ENCODE measurements at places on chromosomes 3 and 15.
A peak's percentile ranks its signal among the peaks of the same experiment; 100 is the strongest.

- DNase-seq, result no peak
These were observed 16.0 kb downstream of the SEC61A1 start for GRCh38 chr3:128068156-128068620.

DNA sequence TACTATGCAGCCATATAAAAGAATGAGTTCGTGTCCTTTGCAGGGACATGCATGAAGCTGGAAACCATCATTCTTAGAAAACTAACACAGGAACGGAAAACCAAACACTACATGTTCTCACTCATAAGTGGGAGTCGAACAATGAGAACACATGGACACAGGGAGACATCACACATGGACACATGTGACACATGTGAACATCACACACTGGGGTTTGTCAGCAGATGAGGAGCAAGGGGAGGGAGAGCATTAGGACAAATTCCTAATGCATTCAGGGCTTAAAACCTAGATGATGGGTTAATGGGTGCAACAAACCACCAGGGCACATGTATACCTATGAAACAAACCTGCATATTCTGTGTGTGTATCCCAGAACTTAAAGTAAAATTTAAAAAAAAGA is 408.0 kb downstream of the EPHB1 start:
- DNase-seq, result no peak

DNA sequence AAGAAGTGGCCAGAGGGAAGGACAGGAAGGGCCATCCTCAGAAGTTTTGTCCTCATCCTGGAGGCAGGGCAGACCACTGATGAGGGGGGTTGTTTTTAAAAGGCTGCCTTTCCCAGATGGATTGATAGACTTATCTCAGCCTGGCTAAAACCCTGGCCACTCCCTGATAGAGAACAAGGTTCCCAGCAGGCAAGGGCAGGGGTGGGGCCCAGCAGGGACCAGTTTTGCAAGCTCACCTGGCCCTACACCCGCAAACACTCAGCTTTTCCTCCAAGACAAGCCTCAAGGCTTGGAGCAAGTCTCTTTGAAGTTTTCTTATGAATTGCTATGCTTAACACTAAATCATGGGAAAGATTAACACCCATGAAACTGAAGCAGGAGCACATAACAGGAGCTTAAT is 9.1 kb downstream of the LIPC start:
- no peak for DNase-seq

GRCh38 chr3:56491566-56491965 is 23.3 kb upstream of the ERC2 start:
- peak; percentile 5 for DNase-seq

- no peak for DNase-seq
These were observed 2.3 kb downstream of the DUT start for GRCh38 chr15:48333540-48333939.

GRCh38 chr3:169060037-169060436 is 603.5 kb downstream of the MECOM start:
- peak; percentile 25 for DNase-seq

DNA sequence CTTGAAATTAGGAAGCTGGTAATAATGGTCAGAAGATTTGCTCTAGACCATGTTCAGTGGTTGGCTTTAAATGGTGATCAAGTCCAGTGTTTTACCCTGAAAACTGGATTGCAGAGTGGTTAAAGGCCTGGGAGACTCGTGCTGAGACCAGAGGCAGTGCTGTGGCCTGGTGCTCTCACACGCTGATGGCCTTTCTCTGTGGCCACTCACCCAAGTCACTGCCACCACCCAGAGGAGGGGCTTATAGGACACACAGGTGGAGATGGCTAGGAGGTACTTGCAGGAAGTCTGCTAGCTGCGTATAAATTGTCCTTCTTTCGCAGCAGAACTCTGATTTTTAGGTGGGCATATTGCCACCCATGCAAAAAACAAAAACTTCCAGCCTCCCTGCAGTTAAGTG is 6.2 kb upstream of the EHD4 start:
- DNase-seq, result no peak

DNA sequence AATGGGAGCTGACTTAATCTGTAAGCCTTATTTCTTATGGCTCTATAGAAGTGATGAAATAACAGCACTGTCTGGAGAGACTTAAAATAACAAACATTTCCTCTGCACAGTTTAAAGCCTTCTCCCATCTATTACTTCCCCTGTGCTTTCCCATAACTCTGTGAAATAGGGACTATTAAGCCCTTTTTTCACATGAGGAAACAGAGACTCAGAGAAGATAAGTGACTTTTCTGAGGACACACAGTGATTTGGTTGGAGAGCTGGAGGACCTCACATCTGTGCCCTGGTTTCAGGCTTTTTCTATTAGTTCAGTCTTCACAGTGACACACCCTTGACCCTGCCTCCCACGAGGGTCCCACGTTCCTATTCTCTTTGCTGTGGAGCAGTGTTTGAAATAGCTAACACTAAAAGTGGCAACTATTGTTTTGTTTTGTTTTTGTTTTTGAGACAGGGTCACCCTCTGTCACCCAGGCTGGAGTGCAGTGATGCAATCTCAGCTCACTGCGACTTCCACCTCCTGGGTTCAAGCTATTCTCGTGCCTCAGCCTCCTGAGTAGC is 82.9 kb downstream of the ST6GAL1 start:
- DNase-seq, result peak; percentile 72

DNA sequence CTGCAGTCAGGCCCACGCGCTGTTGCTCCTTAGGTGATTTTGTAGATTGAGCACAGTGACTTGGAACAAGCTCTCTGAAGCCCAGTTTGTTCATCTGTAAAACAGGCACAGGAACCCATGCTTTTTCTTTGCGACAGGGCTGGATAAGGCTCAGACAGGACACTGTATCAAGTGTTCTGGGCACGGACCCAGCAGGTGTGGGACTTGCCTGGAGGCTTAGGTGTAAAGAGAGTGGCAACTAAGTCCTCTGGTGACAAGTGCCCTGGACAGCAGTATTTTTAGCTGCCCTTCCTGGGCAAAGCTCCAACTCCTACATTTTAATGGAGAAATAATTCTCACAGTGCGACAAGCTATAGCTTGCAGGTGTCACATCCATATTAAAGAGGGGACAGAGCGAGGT is 32.2 kb downstream of the CD276 start:
- no peak for DNase-seq

- DNase-seq, result no peak
These were observed 25.4 kb downstream of the XPC start for GRCh38 chr3:14152963-14153355.

DNA sequence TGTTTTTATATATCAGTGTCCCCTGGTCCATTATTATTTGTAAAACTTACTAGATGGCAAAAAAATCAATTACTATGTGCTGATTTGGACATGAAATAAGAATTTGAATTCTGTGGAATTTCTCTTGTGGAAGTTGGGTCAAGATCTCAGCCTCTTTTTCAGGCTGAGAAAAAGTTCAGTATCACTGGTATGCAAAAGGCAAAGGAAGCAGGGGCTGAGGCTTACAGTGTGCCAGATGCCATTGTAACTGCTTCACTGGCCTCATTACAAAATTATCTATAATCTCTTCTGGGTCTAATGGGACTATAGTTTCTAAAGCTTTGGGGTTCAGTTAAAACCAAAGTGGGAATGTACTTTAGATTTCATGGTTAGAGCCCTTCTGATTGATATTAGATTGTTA is 125.9 kb upstream of the SLC7A14 start:
- peak; percentile 27 for DNase-seq

- DNase-seq, result peak; percentile 51
These were observed 73.1 kb downstream of the RORA start for GRCh38 chr15:61155741-61156700.

DNA sequence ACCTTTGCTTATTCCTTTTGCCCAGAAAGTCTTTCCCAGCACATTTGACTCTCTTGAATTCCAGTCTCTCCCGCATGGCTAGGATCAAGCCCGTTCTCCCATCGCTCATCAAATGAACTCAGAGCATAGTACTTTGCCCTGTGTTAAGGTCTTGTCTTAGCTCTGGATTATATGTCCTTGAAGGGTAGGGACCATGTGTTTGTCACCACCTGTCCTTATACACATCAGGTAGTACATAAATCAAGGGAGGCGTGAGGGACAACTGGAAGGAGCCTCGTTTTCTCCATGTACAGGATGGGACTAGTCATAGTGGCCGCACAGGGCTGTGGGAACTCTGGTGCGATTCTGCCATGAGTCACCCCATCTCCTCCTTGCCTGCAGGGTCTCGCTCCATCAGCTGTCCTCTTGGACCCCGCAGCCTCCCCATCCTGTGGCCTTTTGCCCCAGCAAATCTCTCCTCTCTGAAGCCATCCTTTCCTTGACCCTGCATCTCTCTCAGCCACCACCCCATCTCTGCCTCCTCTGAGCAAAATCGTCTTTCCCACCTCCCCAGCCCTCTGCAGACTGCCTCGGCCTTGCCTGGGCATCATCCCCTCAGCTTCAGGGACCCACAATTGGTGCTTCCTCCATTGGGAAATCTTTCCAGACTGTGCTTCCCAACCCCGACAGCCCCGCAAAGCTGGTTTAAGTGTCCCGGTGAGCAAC is 33.4 kb upstream of the RAB6B start:
- no peak for DNase-seq

DNA sequence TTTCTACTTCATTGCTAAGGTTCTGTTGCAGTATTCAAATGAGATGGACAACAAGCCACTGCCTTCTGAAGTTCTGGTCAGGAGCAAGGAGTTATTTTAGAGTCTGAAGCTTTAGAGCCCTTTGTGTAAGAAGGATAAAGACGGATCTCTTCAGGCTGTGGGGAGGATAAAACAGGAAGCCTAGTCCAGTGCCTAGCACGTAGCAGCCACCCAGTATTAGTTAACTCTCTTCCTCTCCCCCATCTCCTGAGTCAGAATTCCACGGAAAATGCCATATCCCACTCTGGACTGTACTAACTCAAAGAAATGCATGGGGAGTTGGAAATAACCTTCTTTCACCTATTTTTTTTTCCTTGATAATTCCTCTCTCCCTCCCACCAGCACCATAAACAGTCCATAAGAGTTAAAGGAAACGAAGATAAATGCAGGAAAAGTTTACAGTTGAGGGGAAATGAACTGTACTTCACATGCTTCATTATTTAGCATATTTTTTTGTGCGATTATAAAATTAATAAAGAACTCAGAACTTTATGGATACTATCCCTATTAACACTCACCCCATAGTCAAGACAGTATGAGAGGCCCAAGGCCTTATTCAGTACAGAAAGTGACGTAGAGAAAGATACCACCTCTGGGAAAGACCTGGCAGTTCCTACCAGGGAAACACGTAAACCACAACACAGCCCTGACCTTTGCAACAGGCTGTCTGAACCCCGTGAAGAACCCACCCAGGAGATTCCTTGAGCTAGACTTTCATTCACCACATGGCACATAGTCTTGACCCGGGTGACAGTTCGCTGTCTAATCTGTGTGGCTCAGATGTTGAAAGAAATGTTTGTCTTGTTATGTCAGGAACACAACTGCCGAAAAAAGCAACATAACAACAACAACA is 9.2 kb downstream of the IGF2BP2 start:
- peak; percentile 66 for DNase-seq

DNA sequence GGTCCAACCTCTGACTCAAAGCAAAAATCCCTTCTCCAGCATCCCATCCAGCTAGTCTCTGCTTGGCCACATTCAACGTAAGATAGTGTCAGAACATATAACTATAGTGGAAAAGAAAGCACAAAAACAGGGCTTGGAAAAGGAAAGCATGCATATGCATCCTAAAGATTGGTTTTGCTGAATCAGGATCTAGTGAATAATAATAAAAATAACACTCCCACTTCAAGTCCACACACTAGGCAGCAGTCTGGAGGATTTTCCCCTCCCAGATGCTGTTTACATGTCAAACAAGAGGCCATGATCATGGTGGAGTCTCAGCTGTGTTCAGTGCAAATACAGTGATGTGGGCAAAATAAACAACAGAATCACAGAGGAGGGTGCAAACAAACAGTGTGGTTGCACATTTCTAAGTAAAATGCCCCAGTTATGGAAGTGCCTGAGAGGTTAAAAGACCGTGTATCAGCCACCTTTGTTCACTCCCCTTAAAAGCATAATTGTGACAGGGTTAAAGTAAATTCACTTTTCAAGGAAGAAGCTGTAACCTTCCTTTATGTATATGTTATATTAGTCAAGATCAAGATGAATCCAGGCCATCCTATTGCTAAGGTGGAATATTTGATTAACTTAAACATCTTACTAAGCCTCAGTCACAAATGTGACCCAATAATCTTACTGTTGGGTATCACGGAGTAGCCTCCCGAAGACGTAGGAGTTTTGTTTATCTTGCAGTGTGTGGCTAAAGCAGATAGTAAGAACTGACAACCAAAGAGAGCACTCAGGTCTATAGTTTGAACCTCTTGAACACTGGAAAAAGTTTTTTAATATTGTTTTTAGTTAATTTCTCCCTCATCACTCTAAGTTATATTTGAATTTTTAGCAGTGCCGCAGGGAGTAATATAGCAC is 424.5 kb downstream of the SOX2 start:
- no peak for DNase-seq

DNA sequence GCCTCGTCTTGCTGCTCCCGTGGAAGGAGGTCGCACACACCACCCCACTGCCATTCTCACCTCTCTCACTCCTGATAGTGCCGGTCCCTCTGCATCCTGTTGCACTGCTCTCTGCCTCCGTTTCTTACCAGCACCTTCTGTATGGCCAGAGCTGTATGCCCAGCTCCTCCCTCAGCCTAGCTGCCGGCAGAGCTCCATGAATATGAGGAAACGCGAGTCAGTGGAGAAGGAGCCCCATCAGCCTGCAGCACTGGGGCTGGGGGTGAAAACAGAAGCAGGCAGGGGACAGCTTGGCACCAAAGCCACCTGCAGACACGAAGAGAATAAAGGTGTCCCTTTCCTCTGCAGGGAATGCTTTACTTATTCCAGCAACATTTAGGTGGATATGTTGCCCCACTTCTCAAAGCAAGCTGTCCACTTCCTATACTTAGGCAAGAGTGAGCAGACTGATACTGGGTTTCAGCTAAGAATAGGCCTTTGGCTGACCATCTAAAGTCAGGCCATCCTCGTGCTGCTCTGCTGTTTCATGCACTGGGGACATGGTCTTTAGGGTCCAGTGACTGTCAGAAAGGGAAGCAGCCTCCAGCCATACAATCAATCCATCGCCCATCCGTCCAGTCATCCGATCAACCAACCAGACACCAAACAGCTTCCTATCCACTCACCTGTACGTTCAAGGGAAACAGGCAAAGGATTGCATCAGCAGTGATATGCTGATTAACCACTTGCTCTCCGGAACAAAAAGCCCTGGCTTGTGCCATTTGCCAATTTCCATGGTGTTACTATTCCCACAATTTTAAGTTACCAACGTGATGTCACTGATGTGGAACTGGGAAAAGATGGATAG is 222.7 kb downstream of the XXYLT1 start:
- no peak for DNase-seq

DNA sequence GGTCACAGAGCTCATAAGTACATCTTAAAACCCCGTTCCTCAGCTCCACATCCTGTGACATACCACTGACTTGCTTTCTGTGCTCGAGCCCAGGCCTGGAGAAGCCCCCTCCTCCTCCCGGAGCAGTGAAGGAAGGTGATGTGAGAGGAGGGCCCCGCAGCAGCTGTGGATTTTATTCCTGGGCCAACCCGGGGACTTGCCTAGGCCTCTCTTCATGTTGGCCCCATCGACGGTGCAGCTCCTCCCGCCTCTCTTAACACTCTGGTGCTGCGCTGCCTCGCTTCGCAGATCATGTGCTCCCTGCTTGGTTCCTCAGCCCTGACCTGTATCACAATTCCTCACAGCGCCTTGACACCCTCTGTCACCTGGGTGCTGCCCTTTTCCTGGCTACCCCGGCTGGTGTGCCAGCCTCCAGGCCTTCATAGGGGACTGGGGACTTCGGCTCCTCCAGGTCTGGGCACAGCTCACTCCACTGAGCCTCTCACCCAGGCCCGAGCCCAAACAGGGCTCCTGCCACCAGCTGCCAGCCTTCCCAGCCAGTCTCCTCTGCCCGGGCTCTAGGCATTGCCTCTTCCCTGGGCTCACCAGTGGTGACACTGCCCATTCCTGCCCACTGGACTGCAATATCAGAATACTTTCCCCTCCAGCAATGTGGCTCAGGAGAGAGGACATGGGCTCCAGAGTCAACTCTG is 21.5 kb downstream of the MAGEF1 start:
- DNase-seq, result no peak
